Activated naive CD8-positive, alpha-beta T cell treated with anti-CD3 and anti-CD28 coated beads for 36 hours (primary cell): ENCODE measurements at places on chromosomes 2 and 18. TPM values are rescaled to one million over a fixed set of nuclear protein-coding genes. Genes with fewer than 3 reads are reported as not detected.

GRCh38 chr2:144323946-144324345, 196.0 kb downstream of the ZEB2 start:
- no peak for DNase-seq

Gene GTF2A1L
- total RNA-seq, result not detected

Gene IHH
- not detected for total RNA-seq

Gene SCN1A
- total RNA-seq, result not detected

GRCh38 chr2:25043241-25043867, 1.5 kb downstream of the EFR3B start:
- peak; percentile 63 for DNase-seq
